ENCODE measurements at places on chromosomes 13 and 19. TPM values are rescaled to one million over a fixed set of nuclear protein-coding genes. Genes with fewer than 3 reads are reported as not detected.

Gene SCGB2B2
- total RNA-seq: 0.41 TPM

Gene ZNF296
- total RNA-seq: under 0.01 TPM

Gene GNG8
- total RNA-seq: not detected

Gene CBY2
- total RNA-seq: not detected

Gene SHISA7
- 4.5 TPM for total RNA-seq

Gene TLE6
- 0.82 TPM for total RNA-seq

Gene MRI1
- 15.9 TPM for total RNA-seq

Gene LRRC4B
- 78.3 TPM for total RNA-seq

Gene ONECUT3
- total RNA-seq: not detected
